ENCODE measurements at places on chromosomes 13 and 19. TPM values are rescaled to one million over a fixed set of nuclear protein-coding genes. Genes with fewer than 3 reads are reported as not detected.

DNA sequence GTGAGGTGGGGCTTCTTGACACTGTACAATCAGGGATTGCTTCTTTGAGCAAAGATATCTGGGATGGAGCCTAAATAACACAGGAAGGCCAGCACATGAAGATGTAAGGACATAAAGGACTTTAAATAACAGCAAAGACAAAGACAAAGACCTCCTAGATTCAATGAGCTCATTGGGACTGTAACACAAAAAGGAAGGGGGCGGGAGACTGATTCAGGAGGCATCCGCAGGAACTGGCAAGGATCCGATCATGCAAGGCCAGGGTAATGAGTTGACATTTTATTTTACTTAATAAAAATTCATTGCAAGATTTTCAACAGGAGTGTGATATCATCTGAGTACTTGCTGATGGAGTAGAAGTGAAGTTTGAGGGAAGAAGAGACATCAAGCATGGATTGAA, 121.5 kb downstream of the LHFPL6 start:
- no peak for DNase-seq

DNA sequence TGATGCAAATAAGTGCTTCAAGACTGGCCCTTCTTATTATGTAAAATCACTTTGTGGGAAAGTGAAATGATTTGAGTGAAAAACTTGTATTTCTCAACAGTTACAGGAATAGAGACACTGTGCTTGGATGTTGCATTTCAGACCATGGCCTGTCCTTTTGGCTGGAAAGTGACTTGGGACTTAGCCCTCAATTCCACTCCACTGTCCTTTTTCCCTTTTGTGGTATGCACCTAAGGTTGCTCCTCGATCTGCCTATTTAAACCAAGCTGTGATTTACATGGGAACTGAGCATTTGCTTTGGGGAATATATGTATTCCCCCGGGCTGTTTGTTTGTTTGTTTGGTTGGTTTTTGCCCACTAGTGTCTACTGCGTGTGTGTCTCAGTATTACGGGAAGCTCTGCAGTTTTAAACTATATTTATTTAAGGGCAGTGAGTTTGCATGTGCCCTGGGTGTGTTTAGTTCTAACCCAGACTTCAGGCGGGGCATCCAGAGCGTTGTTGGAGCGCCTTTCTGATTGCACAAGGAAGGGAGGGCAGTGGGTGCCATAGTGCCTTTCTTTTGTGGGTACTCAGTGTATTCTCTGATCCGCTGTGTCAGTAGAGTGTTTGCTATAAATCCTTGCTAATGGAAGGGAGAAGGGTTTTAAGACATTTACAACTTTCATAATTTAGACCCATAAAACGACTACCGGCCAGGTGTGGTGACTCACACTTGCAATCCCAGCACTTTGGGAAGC, 18.2 kb upstream of the RNF113B start:
- DNase-seq = no peak

GRCh38 chr19:48591021-48591420, 15.5 kb upstream of the SPACA4 start:
- DNase-seq = no peak

DNA sequence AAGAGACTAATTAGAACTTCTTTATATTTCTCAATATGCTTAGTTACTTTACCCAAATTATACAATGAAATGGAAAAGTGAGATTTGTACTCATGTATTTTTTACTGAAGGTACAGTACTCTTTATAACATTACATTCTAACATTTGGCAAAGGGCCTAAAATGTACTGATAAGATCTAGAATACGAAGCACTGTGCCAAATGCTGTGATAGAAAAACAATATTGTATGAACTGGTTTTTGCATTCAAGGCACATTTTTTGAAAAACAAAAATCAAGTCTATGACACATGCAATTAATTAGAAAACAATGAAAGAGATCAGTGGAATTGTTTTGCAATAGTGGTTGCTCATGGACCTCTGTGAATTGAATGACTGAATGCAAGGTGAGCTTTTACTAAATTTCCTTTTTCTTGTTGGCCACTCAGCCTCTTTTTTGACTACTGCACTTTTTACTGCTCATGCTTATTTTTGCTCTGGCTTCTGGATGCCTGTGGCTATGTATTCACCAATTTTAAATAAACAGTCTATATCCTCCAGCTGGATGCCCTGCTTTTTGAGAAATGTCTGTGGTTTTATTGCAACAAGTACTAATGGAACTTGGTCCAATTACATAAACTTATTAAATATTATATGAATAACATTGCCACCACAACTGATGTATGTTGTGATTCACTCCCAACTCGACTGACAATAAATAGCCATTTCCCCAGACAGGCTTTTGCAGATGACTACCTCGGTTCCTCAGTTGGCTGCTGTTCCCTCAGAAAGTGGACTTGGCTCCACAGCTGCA, 41.4 kb upstream of the OBI1 start:
- no peak for DNase-seq

- no peak for DNase-seq
These were observed 17.1 kb upstream of the CLC start for GRCh38 chr19:39754971-39755370.

- DNase-seq = no peak
These were observed 45.3 kb upstream of the TRPC4 start for GRCh38 chr13:37914781-37915391.

DNA sequence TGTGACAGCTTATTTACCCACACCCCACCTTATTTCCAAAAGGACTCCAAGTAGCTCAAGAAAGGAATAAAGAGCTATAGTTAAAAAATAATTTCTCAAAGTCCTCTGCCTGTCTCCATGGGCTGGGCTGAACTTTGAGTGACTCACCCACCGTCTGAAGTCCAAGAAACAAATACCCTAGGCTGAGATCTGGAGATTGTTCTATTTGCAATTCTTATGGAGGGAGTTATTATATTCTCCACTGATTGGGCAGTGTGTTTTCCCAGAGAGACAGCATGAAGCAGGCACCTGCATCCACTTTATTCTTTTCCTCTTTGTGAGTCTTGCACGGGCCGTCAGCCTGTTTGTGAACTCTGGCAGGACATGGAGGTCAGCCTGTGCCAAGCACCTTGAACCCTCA, 63.2 kb downstream of the SHISA2 start:
- no peak for DNase-seq

DNA sequence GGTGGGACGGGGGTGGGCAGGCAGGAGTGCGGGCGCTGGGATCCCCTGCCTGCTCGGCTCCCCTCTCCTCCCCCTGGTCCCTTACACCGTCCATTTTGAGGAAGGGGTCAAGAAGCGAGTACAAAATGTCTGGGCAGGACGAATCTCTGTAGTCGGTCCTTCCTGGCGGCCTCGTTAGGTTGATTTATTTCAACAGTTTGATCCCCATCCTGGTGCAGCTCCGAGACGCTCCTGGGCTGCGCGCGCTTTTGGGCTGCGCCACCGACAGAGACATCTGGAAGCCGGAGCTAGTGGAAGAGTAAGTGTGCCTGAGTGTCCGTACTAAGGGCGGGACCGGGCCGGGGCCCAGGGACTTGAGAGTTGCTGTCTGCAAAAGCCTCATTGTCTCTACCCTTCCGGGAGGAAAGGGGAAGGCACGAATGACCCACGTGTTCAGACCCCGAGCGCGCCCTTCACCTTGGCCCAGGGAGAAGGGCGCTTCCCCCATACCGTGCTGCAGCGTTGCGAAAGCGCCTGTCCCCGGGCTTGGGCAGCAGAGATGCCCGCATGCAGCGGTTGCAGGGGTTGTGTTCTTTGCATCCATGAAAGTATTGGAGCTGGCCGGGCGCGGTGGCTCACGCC, 1.8 kb downstream of the ZNF114 start:
- DNase-seq = no peak

- DNase-seq = no peak
These were observed 16.0 kb upstream of the CCNP start for GRCh38 chr19:40242480-40242879.

DNA sequence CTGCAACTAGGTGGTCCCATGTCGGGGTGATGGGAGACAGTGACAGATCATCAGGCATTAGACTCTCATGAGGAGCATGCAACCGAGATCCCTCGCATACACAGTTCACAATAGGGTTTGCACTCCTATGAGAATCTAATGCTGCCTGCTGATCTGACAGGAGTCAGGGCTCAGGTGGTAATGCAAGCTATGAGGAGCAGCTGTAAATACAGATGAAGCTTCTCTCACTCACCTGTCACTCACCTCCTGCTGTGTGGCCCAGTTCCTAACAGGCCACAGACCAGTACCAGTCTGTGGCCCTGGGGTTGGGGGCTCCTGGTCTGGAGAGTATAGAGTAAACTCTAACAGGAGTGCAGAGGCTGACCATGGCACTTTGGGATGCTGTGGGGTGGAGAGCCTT, 209.2 kb downstream of the DLEU7 start:
- no peak for DNase-seq

DNA sequence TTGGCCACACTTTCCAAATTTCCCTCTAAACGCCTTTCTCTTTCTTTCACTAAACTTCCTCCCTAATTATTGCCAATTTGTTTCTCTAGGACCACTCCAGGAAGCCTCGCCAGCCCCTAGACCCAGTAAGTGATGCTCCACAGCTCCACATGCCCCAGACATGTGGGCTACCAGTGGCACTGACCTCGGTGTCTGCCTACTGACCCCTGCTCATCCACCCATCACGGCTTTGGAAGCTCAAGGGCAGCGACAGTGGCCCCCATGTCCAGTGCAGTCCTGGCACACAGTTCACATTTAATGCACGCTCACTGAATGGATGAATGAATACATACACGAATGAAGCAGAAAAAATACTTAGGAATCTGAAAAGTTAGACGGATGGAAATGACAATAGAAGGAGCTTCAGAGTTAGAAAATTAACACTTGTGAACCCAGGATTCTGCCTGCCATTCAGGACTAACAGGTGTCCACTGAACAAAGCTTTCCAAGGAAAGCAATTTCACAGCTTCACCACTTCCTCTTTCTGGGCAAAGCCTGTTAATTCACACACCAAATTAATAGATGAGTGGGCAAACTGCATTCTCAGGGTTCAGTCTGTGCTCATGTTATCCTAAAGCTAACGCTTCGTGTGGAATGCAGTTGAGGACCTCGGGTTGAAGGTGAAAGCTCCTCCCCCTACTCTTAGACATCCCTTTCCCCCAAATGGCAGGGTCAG, 50.9 kb downstream of the CCDC70 start:
- no peak for DNase-seq

DNA sequence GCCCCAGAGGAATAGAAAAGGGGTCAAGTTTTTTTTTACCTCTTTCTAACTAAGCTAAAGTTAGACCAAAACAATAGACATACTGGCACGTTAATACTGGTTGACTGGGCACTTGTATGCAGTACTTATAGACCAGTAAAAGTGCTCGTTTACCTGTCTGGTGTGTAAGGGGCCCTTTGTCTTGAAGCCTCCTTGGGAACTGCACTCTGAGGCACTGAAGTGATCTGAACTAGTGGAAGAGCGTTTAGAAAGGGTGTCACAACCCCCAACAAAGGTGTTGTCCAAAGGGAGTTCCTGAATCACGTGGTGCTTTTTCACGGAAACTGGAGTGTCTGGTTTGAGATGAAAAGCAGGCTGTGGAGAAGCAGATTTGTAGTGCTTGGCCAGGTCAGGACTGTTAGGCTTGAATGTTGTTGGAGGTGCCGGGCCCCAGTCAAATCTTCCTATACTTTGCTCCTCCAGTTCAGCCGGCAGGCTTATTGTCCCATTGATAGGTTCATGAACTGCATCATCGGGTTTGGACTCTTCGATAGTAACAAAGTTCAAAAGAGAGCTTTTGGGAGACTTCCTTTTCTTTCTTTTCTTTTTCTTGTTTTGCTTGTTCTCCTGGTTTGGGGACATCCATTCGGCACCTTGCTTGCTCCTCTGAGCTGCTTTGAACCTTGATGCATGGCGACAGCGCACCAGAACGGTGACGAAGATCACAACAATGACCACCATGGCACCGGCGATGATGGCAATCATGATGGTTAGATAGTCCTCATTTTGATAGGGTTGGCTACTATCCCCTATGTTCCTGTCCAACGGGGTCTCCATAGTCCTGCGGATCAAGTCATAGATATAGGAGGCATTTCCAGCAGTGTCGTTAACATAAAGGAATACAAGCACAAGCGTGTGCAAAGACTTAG, 4.6 kb downstream of the PCDH9 start:
- no peak for DNase-seq

GRCh38 chr13:96020931-96021330, 32.3 kb downstream of the UGGT2 start:
- no peak for DNase-seq

- DNase-seq = peak; percentile 84
These were observed 13.7 kb downstream of the KLHL26 start for GRCh38 chr19:18650468-18651041.

GRCh38 chr19:13726323-13726722, 38.0 kb upstream of the MRI1 start:
- no peak for DNase-seq

- no peak for DNase-seq
These were observed 147.3 kb upstream of the GPC6 start for GRCh38 chr13:93079294-93079693.

- DNase-seq = no peak
These were observed 45.0 kb upstream of the ZMYM5 start for GRCh38 chr13:19908350-19908986.

GRCh38 chr13:71798707-71799106, 68.3 kb downstream of the DACH1 start:
- DNase-seq = no peak

GRCh38 chr13:114199954-114200353, 20.9 kb downstream of the CFAP97D2 start:
- no peak for DNase-seq

DNA sequence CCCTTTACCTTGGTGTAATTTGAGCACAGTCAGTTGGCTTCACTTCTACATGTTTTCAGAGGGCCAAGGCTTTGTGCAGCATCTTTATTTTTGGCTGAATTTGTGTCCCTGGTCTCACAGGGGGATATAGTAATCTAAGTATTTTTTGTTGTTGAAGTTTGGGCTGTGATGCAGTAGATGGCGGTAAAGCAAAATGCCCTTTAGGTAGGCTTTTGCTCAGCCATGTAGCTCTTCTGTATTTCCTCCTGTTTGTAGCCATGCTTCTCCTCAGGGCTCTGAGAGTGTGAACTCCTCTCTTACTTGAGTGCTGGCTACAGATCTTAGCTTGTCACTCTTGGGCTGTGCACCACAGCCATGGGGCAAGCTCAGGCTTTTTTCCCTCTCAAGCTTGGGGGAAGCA, 328.6 kb downstream of the SLITRK5 start:
- DNase-seq = no peak

The HSPH1 gene
- total RNA-seq = 80.3 TPM

The SERPINE3 gene
- total RNA-seq = 0.31 TPM

The HCN2 gene
- not detected for total RNA-seq

The PABPC3 gene
- total RNA-seq = 0.29 TPM

The CCDC8 gene
- 10.7 TPM for total RNA-seq

The NCR1 gene
- total RNA-seq = not detected

The ZNF493 gene
- total RNA-seq = 36.1 TPM

The KRTDAP gene
- not detected for total RNA-seq

The FFAR2 gene
- total RNA-seq = 0.36 TPM
